ENCODE measurements at places on chromosomes 6 and 20.

- peak; percentile 25 for DNase-seq
These were observed 219.3 kb downstream of the BCKDHB start for GRCh38 chr6:80325742-80326141.

DNA sequence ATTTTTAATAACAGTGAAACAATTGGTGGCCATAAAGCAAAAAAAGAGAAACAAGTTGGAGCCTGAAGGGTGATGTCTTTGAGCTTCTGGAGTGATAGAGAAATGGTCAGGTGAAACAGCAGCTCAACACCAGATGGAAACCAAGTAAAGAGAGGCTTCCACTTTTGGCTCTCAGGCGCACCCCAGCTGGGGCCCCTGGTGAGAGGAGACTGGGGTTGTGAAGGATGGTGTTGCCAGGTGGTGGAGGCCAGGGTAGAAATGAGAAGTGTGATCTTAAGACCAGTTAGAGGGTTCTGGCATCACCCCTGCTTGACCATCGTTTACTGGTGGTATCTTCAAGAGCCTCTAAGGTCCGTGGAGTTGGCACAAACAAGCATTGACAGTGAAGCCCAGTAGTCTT lies 126.0 kb upstream of the AKIRIN2 start:
- no peak for DNase-seq

DNA sequence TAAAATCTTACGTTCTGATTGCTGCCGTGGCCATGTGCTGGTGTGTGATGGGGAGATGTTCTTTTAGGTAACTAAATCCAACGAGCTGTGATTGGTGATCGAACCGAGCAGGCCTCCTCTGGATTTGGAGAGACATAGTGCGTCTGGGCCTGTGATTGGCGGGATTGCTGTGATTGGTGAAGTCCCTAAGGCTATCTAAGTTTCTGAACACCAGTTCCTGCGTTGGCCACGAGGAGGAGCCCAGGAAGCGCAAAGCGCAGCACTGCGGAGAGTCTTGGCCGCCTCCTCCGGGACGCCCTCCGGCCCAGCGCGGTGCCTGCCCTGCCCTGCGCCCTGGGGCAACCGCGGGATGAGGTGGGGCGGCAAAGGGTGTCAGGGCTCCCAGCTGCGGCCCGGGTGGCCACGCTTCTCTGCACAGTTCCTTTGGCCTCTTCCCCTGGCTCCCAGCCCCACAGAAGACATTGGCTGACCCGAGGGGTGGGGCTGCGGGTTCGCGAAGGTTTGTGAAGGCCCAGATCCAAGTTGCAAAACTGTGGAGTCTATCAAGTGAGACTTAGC lies 33.0 kb downstream of the HNF4A start:
- DNase-seq, result peak; percentile 64

DNA sequence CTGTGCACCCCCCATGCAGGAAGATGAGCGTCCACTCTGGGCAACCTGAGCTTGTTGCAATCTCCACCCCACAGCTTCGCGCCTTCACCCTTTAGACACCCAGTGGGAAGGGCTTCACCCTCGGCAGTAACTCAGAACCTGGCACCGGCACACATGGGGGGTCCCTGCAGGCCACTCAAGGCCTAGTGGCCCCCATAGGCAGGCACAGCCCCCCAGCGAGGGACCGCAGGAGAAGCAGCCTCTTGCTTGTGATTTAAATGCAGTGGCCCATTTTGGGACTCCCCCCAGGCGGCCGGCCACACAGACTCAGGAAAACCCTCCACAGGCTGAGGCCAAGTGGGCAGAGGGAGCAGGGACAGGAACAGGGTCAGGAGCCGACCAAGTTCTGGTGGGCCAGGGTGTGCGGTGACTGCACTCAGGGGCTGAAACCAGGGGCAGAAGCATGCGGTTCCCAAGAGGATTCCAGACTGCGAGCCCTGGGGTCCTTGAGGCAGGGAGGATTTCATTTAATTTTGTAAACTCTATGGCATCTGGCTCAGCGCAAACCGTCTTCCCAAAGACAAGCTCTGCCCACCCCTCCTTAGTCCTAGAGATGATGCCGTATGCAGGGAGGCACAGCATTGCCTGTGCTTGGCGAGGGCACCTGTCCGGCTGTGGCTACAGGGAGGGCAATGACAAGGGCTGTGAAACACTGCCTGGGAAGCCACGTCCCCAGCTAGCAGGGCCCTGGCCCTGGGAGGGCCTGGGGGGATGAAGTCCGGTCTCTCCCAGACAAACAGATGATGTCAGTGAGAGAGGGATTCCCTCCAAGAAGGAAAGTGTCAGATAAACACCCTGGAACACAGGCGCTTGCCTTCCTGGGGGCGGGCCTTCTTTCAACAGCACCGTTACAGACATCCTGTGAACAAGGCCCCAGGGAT lies 52.9 kb upstream of the GPR31 start:
- no peak for DNase-seq

DNA sequence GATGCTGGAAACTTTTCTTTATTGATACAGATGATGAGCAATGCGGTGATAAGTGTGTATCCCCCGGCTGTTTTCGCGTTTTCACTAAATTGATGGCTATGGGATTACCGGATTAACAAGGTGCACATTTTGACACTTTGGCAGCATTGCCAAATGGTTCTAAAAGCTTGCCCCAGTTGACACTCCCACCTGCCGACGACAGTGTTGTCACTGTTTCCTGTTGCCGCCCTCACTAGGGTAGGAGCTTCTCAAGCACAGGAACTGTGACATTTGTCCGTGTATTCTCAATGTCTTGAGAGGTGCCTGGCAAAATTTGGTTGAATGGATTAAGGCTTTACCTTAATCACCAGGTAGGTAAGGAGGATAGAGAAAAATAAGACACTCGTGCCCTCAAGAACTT lies 9.8 kb upstream of the MAPK13 start:
- no peak for DNase-seq

DNA sequence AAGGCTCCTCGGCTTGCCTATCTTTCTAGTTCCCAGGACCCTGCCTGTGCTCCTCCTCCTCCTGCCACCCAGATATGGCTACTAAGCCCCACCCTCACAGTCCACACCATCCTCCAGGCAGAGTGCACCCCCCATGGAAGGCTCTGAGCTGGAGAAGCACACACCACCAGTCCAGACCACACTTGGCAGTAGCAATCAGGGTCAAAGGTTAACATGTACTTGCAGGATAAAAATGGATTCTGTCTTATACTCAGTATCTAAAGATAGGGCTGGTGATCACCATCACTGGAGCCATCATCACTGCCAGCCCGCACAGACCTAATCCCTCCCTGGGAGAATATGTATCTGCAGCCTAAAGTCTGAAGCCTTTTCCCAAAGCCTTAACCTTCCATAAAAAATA lies 83.4 kb downstream of the PRKN start:
- no peak for DNase-seq

DNA sequence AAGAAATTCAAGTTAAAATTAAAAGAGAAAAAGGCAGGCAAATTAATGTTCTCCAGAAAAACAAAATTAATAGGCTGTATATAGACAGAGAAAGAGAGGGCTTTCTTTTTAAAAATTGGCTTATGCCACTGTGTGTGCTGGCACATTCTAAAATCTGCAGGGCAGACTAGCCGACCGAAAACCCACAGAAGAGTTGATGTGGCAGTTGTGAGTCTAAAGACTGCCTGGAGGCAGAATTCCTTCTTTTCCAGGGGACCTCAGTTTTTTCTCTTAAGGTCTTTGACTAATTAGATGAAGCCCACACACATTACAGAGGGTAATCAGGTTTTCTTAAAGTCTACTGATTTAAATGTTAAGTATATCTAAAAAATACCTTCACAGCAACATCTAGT lies 85.7 kb downstream of the GJA1 start:
- no peak for DNase-seq

DNA sequence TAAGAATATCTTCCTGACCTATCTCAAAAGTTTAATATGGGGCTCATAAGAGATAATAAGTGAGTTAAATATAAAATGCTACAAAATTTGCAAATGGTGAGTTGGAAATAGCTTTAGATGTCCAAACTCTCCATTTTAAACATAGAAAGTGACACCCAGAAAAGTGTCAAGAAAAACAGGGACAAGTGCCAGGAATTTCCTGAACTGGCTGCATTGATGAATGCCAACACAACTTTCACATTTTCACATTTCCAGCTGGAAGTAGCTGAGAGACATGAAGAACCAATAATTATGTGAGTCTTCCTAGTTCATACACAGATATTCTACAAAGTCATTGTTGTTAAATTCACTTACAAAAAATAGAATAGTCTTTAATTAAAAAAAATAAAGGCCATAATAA lies 38.6 kb upstream of the B3GAT2 start:
- DNase-seq, result no peak

GRCh38 chr6:84135291-84135690 lies 92.2 kb downstream of the CEP162 start:
- DNase-seq, result no peak

GRCh38 chr6:1576166-1576565 lies 33.5 kb upstream of the FOXC1 start:
- no peak for DNase-seq

DNA sequence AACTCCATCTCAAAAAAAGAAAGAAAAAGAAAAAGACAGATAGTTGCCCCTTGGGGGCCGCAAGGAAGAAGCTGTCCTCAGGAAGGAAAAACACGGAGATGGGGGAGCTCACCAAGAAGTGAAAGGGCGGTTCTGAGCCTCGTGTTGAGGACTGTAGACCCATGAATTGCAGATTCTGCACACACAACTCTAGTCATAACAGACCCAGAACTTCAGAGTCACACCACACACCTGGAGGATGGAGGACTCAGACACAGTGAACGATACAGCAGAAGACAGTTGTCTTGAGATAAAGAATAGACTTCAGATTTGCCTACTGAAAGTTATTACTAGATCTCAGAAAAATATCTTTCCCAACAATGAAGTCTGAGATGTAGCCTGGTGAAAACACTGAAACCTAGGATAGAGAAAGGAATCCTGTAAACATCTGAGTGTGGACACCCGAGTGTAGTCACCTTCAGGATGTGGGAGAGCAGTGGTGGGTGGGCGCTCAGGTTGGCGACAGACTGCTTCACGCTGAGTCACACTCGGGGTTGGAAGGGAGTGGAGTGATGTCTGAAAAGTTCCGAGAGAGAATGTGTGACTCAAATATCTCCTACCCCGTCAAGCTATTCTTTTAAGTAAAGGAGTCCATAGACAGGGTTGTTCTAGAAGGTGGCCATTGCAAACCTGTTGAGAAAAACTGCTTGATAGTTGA lies 88.1 kb downstream of the MAP3K4 start:
- DNase-seq, result peak; percentile 82

- DNase-seq, result no peak
These were observed 15.9 kb downstream of the TAF8 start for GRCh38 chr6:42066156-42066675.

- peak; percentile 44 for DNase-seq
These were observed 77.4 kb downstream of the FIG4 start for GRCh38 chr6:109768485-109768884.

DNA sequence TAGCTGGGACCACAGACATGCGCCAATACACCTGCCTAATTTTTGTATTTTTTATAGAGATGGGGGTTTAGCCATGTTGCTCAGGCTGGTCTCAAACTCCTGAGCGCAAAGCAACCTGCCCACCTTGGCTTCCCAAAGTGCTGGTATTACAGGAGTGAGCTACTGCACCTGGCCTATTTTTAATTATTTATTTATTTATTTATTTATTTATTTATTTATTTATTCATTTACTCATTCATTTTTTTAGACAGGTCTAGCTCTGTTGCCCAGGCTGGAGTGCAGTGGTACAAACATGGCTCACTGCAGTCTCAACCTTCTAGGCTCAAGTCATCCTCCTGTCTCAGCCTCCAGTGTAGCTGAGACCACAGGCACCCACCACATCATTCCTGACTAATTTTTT lies 434.3 kb downstream of the DOK5 start:
- DNase-seq, result no peak

GRCh38 chr6:137494281-137494987 lies at the start of gene OLIG3:
Gene OLIG3 (minus strand): TSS chr6:137494394. CDS start chr6:137494170, 224 bp downstream.
- no peak for DNase-seq
